Activated CD8-positive, alpha-beta memory T cell treated with anti-CD3 and anti-CD28 coated beads for 24 hours (primary cell): ENCODE measurements at places on chromosomes 5 and 9.

GRCh38 chr9:133700819-133701320, 37.3 kb downstream of the SARDH start:
- no peak for DNase-seq

- no peak for DNase-seq
These were observed 2.3 kb downstream of the CDKN2B-AS1 start for GRCh38 chr9:21996858-21997257.

- no peak for DNase-seq
These were observed 1.2 kb upstream of the RLN2 start for GRCh38 chr9:5305741-5306140.

- DNase-seq: no peak
These were observed 853.7 kb downstream of the TAF11L14 start for GRCh38 chr5:18487928-18488480.

DNA sequence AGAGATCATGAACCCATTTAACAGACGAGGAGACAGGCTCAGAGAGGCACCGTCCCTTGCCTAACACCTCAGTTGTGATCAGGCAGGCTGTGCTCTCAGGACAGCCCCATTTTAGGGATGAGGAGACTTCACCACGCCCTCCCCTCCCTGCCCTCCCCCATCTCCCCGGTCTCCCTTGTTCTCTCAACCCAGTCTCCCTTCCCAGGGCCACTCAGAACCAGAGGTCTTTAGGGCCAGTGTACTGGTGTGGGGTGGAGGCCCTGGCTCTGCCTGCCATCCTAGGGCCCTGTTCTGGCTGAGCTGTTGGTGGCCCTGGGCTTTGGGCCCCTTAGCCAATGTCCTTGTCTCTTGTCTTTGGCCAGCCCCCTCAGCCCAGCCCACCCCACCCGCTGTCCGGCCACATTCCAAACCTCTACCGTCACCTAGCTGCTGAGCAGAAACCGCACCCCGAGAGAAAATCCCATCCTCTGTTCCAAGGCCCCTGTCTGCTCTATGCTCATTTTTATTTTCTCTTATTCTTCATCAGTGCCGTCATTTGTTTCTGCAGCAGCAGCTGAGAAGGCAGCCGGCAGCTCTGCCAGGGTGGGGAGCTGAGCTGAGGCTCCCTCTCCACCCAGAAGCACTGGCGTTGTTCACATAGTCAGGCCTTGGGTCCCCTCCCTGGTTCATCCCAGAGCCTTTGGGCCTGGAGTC, 33.9 kb downstream of the OLFML2A start:
- no peak for DNase-seq

GRCh38 chr5:34738381-34738780, 82.3 kb downstream of the RAI14 start:
- DNase-seq: no peak

DNA sequence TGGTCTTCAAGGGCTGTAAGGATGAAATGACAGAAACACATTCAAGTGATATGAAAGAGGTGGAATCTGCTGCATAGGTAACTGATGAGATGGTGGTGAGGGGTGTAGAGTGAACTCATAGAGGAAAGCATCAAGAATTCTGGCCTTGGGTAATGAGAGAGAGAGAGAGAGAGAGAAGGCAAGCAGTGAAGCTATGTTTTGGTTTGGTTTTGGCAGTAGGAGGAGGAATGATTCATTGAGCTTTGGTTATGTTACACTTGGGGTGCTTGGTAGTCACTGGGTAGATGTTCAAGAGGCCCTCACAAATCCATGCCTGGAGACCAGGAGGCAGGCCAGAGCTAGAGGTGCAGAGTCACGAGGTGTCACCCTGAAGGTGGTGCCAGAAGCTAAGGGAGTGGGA, 89.5 kb downstream of the EGFLAM start:
- no peak for DNase-seq

DNA sequence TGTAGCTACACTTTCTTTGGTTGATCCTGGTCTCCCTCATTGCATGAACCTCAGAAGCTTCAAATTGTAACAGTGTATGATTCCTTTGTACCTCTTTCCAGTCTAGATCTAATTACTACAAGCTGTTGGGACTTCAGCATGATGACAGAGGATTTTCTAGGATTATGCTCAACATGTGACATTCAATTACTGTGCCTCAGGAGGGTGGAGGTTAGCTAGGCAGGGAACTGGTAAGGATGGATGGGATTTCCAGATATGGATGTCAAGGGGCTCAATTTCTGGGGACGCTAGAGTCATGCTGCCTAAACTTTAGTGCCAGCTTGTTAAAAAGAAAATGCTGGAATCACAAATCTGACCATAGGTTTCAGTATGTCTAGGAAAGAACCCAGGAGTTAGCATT, 29.2 kb upstream of the GLRA1 start:
- DNase-seq: no peak

DNA sequence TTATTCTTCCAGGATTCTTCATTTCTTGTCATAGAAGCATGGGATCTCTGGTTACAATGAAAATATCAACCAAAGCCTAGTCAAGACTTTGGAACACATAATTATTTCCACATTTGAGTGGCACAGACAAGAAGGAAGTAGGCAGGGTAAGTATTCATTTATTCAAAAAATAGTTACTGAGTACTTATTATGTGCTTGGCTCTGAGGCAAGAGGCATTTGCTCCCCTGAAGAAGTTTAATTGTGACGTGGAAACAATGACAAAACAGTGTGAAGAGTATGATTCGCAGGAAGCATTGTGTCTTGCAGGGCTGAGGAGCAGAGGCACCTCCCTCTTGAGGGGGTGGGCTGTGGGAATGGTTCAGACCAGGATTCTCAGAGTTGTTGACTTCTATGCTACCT, 45.0 kb upstream of the TNFSF15 start:
- no peak for DNase-seq

- no peak for DNase-seq
These were observed 114.4 kb downstream of the SLC28A3 start for GRCh38 chr9:84226126-84226525.

DNA sequence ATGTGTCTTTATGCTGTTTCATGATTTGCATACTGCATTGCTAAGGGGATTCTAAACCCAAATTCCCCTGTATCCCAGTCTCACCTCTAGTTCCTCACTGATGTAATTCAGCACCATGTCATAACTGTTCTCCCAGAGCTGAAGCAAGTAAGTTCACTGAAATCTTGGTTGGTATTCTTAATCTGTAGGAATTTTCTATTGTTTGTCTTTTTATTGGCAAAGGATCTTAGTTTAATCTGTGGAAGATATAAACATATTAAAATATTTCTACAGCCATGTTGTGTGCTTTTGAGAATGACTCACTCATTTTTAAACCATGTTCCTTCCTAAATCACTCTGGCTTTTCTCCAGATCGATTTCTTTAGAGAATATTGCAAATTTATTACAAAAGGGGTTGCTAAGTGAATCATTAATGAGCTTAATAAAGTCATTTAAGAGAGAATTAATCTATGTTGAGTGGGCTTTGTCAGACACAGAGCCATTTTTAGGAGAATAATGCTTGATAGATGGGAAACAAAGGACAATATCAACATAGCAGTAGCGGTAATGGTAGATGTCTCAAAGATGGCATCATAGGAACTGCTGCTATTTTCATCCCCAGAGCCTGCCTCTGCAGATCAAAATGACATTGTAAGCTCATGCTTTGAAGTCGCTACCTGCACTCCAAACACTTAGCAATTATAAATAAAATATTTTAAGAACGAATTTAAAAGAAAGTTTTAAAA, 110.0 kb downstream of the ENC1 start:
- no peak for DNase-seq

DNA sequence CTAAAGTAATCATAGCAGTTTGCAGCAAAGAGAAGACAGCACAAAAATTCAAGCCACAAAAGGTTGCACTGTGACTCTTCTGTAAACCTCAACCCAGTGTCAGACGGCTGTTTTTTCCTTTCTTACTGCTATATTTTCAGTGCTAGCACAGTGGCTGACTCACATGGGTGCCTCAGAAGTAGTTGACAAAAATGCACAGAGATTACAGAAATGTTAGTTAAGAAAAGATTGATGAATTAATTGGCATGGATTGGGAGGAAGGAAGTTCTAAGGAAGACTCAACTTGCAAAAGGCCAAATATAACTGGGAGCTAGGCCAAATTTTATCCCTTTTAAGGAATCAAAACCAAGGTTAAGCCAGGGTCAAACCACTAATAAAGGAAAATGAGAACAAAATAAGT, 43.7 kb upstream of the ITGA1 start:
- DNase-seq: no peak

DNA sequence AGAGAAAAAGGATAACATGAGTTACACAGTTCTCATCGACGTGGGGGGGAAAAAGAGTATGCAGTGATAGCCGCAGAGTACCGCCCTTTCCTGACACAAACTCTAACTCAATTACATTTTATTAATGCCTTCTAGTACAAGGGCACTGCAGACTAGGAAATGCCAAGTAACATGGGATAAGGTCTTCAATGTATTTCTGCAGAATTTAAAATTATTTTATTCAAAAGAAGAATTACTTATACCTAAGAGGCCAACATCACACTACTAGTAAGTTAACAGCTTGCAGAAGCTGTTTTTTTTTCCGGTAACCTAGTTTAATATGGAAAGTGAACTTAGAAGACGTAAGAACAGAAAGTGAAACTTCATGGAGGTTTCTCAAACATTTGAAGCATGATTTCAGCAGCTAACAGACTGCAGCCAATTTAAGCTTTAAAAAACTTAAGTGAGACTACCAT, 3.9 kb downstream of the SETX start:
- DNase-seq: no peak

DNA sequence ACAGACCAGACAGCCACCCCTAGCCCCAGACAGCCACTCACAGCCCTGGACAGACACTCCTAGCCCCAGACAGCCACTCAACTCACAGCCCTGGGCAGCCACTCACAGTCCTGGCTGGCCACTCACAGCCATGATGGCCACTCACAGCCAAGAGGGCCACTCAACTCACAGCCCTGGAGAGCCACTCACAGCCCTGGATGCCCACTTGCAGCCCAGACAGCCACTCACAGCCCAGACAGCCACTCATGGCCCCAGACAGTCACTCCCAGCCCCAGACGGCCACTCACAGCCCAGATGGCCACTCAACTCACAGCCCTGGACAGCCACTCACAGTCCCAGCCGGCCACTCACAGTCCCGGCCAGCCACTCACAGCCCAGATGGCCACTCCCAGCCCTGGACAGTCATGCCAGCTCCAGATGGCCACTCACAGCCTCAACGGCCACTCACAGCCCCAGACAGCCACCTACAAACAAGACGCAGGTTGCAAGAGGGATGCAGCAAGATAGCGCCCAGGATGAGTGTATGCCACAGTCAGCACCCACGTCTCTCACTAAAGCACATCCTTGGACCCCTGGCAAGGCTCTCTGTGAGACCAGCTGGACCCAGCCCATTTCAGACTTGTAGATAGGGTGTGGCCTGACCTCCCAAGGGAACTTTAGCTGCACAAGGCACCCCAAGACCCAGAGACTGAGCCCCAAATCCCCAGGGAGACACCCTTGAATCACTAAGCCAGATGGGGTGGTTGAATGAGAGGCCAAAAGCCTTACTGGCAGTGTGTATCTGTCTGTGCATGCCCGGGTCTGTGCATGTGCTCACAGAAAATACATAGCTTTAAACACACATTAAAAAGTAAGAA, 22.4 kb downstream of the ZDHHC11B start:
- peak; percentile 57 for DNase-seq

DNA sequence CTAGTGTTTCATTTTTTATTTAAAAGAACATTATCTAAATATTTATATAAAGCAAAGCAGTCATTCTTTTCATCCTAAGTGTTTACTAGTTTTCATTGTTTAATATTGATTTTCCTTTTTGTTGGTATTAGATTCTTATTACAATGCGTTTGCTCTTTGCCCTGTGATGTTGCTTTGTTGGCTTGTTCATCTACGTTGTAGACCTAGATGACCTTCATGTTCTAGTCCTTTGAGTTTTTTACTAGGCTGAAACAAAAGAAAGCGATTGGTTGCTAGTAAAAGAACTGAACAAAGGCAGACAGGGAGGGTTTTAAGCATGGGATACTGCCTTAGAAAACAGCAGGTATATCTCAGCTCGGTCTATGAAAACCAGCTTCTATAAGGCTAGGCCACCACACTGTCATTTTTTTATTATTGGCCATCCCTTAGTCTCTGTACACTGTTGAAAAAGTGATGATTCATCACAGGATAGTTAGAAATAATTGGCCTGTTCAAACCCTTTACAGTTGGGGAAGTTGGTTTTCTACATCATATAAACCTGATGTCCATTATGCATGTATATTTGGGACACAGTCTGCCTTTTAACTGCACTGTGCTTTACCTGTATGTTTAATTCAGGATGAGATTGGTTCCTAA, 119.0 kb downstream of the ZCCHC7 start:
- DNase-seq: no peak

DNA sequence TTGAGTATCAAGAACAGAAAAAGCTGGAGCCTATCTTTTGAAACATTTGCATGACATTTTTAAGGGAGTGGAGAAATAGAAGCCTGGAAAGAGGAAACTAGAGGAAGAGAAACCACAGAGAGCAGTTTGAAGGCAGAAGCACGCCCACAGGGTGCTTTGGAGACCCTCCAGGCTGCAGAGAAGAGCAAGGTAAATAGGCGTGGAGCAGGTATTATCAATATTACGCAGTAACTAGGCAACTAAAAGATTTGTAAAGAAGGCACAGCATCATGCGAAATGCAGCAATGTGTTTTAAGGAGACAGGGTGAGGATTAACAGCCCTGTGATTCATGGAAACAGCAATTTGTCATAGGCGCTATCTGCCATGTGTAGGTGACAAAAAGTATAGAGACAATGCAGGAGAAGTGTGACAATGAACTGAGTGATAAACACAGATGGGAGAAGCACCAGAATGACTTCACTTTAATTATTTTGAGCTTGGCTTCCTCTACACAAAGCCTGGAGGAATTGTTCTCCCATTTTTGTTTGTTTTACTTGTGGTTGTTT, 281.2 kb downstream of the BRINP1 start:
- no peak for DNase-seq

DNA sequence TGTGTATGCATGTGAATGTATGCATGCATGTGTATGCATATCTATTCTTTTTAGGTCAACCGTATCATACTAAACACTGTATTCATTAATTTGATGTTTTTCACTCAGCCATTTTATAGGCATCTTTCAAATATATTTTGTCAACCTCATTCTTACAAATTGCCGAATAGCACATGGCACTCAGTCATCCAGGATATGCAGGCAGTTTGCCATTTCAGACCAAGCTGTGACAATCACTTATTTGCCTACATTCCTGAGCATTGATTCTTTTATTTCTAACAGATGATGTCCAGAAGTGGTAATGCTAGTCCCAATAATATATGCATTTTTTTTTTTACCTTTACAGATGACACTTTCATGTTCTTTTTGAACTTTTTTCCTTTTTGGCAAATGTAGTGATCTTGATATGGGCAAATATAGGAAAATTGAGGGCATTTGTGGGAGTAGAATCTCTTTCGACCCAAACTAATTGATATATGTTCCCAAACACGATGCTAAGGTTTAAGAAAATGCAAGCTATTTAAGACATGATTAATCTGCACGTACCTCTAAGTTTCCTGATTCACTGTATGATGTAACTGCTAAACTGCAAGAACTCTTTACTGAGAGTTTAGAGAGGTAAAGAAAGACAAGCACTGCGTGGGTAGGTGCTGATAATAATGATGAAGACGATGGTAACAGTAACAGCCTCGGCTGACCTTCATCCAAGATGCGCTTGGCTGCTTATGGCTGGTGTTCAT, 153.9 kb upstream of the DAP start:
- DNase-seq: no peak
